ENCODE measurements at places on chromosomes 2 and 18.
A peak's percentile ranks its signal among the peaks of the same experiment; 100 is the strongest.

- DNase-seq = peak; percentile 30
These were observed 898.9 kb downstream of the CPS1 start for GRCh38 chr2:211455216-211455841.

DNA sequence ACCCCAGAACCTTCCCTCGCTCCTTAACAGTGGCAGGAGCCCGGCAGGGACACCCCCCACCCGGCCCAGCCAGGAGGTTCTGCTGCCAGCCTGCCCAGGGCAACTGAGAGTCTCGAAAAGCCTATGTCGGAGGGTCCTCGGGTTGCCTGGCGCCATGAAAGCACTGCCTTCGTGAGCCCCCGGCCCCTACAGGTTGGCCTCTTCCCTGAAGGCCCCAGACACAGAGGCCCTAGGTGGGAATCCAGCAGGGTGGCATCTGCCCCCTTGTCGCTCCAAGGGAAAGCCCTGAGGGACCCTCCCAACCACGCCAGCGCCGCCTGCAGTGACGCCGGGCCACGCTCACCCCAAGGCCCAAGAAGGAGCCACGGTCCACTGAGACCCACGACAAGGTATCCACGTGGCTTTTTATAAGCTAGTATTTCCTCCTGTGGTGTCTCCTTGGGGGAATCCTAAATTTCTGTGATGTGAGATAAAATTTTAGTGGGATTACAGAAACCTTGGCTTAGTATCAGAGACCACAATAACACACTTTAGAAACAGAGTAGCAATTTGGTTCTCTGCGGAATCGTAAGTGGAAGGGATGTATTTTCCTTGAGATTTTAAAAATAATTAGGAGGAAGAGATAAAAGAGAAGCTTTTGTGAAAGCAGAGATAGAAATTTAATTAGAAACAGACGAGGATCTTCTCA lies 138.9 kb downstream of the HDAC4 start:
- no peak for DNase-seq

- no peak for DNase-seq
These were observed 16.5 kb upstream of the TTC39C start for GRCh38 chr18:23998018-23998417.

GRCh38 chr2:100197631-100198153 lies 55.3 kb upstream of the AFF3 start:
- DNase-seq = no peak

GRCh38 chr2:45888641-45889040 lies 237.2 kb downstream of the PRKCE start:
- DNase-seq = no peak

DNA sequence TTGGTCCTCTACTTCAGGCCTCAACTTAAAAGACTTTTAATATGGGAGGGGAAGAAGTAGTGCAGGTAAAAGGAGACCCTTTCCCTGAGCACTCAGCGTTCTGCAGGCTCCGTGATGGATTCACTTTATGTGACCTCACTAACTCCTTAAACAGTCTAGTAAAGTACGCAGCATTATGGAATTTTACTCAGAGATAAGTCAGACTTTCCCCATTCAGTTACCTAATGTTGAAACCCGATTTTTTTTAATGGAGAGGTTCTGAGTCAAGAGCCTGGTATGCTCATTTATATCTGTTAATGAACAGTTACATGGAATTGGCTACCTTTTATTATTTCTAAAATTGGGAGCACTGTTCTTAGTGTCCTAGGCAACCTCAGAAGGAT lies 34.1 kb downstream of the RASGRP3 start:
- no peak for DNase-seq

DNA sequence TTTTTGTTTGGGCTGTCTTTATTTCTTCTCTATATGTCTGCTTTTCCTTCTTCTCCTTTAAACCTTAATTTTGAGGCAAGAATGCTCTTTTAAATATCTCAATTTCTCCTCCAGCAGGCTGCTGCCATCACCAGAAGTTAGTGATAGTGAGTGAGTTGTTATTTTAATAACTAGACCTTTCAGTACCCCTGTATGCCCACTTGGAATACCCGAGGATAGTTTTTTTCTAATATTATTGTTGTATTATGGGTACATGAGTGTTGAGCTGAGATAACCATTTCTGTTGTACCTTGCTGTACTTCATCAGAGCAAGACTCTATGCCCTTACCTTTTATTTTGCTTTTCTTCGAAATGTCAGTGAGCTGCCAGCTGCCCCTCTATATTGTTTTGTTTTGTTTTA lies 50.1 kb downstream of the PPM1B start:
- no peak for DNase-seq

GRCh38 chr18:9135912-9136314 lies 668 bp upstream of the ANKRD12 start:
- no peak for DNase-seq

DNA sequence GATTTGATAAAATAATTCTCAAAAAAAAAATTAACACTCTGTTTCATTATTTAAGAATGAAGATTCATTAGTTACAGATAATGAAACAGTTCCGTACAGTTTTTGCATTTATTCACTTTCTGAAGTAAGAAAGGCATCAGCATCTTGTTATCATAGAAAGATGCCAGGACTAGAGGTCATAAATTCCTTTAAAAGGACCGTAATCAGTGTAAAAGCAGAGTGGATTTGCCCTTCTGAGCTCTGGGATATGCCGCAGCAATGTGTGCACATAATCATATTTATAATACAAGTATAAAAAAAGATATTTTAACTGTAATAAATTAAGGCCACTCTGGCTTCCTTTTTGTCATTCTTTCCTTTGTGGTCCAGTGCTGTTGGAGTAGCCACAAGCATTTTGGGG lies 37.5 kb upstream of the COL5A2 start:
- DNase-seq = no peak

- DNase-seq = no peak
These were observed 417.2 kb downstream of the CDH7 start for GRCh38 chr18:66167829-66168684.

DNA sequence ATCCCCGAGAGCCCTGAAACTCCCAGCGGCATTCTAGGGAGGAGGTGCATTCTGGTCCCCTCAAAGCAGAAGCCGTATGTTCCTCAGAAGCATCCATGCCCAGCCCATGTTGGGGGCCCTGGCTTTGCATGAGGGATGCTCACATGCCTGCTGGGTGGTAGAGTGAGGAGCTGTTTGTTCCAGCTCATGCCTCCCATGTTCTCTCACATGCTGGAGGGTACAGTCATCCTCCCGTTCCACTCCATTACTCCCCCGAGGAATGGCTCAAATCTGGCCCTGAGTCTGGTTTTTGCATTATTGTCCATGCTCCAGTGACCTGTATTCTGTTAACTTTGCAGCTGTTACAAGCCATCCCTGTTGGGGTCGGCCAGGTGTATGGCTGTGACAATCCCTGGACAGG lies 24.1 kb downstream of the SLC14A2 start:
- DNase-seq = no peak

DNA sequence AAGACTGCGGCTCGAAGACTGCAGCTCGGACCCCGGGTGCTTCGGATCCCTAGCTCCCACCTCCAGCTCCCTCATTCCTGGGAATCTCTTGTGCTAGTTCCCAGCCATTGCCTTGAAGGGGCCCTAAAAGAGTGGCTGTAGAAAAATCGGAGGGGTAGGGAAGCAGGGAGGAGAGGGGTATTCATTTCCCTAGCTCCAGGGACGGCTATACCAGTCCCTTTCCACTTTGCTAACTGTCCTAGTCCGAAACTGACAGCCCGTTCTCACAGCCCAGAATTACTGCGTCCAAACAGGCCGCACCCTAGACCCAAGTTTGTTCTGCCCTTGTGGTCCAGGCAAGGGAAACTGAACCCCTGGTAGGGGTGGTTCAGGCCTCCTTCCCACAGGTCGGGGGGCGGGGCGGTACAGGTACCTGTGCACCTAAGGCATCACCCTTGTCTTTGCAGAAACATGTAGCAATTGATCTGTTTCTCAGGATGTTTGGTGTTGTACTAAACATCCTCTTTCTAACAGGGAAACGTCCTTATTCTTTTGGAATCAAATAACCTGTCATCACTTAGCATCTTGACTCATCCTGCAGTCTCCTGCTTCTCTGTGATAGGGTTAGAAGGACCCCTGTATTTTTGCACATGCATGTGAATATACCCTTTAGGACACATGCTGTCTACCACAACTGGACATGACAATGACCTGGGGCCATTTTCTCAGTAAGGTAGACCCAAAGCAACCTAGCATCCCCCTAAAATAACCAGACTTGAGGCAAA lies 4.0 kb downstream of the EMX1 start:
- DNase-seq = no peak

DNA sequence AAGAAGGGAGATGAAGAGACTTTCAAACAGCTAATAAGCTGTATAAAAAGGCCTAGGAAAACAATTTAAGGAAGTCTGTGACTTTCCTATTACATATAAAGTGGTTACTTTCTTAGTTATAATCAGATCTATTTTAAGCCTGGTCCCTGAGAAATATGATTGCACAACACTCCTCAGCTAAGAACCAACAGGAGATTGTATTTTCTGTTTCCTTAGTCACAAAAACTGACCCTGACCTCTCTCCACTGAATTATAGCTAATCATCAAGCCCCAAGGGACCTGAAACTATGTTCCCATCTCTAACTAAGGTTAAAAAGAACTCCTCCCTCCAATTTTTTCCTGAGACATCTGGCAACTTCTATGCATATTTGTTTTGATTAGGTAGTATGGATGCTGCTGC lies 106.9 kb downstream of the ROCK1 start:
- DNase-seq = no peak

- DNase-seq = no peak
These were observed 45.8 kb downstream of the CYBRD1 start for GRCh38 chr2:171568089-171568488.

- no peak for DNase-seq
These were observed 2.8 kb upstream of the ZNF532 start for GRCh38 chr18:58861861-58862301.

GRCh38 chr18:9095297-9096006 lies 7.0 kb upstream of the NDUFV2 start:
- DNase-seq = peak; percentile 66

DNA sequence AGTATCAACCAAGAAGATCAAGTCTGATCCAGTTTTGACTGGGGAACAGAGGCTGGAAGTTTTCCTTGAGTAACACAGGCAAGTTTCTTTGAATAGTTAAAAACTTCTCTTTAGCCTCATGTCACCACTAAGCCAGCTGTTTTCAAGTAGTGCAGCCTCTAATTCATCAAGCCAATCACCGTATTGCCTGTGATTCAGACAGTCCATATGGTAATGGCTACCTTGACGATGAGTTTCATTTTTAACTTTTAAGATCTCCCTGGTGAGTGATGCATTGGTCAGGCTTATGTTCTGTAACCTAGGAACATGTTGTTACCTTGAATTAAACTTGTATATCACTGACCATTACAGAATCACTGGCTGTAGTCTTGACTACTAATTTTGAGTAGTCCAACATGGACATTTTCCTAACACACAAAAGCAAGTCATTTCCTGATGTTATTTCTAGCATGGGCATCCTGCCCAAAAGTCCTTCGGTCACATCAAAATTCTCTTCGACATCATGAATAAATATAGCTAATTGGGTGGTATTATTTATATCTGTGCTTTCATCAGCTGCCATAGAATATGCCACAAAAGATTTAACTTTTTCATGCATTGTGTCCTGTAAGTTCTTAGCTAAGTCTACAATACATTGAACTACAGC lies 238.8 kb upstream of the GCFC2 start:
- DNase-seq = no peak

DNA sequence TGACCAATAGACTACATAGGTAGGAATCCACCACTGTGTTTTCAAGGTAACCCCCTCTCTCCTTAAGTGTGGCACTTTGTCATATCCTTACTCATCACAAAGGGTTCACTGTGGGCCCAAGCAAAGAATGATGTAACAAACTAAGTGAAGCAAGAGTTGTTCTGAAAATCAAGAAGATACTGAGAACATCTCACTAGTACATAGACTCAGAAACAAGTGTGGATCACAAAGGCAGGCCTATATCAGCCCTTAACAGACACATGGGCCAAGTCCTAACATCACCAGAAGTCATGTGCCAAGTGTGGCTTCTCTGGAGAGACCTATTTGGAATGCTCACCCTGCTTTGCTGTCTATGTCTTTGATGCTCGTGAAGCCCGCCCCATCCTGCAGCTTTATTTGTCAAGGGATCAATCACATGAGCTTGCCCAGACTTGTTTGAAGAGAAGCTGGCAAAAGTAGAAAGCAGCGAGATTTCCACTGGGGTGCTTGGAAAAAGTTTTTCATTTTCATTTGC lies 131.2 kb upstream of the TTC39C start:
- no peak for DNase-seq

GRCh38 chr2:121253021-121253673 lies 31.9 kb downstream of the TFCP2L1 start:
- DNase-seq = no peak

- no peak for DNase-seq
These were observed 77.5 kb upstream of the TTC21B start for GRCh38 chr2:166031054-166031453.
